ENCODE measurements at places on chromosomes 3 and 15.
A peak's percentile ranks its signal among the peaks of the same experiment; 100 is the strongest.

GRCh38 chr3:66033241-66034138 lies 5.2 kb downstream of the MAGI1 start:
- DNase-seq, result no peak

DNA sequence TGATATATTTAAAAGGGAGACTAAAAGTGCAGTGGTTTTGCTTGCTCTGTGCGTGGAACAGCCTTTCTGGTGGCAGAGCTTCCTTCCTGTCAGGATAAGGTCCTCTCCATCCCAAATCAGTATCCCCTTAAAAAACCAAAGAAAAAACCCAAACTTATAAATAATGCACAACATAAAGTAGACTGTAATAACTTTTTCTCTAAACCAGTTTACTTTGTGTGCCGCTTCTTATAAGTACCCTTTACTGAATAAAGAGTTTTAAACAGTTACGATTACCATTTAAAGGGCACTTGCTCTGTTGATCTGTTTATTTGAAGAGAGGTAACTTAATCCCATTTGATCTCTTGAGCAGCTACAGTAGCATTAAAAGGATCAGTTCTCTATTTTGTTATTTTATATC lies 2.5 kb downstream of the PIK3CA start:
- DNase-seq, result no peak

GRCh38 chr15:31870328-31871165 lies 159.8 kb upstream of the CHRNA7 start:
- DNase-seq, result peak; percentile 55

GRCh38 chr15:99732751-99733267 lies 428 bp downstream of the LYSMD4 start:
- DNase-seq, result no peak

DNA sequence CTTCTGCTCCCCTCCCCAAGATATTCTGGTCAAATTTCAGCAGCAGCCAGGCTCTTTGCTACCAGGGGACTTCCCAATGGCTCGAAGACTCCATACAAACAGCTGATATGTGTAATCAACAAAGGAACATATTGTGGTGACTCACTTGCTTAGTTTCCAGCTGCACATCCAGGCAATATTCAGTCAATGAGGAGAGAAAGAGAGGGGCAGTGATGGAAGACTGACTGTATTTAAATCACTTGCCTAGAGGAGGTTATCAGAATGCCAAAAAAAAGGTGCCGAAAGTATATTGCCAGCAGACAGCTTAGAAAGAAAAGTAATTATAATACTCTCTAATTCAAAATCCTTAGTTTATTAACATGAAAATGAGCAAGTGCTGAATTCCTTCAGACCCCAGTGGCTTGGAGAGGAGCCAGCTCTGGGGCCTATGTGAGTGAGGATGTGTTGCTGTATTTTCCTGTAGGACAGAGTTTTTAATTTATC lies 236.5 kb downstream of the LRTM1 start:
- no peak for DNase-seq

DNA sequence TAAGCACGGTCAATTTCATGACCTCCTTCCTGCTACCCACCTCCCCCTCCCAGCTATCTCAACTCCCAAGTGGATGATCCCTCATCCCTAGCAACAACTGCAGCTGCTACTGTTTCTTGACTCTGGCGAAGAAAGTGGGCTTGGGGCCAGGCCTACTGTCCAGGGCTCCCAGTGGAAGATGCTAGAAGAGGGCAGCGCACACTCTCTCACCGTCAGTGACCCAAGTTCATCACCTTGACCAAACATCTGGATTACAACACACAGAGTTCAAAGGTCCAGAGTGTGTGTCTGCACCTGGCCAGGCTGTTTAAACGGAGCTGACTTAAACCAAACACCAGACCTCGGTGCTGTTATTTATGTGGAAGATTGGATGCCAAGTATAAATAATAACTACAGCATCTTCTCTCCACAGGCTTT lies 385.6 kb downstream of the SHQ1 start:
- no peak for DNase-seq

- no peak for DNase-seq
These were observed 2.4 kb downstream of the NMNAT3 start for GRCh38 chr3:139675327-139675726.

GRCh38 chr3:71599416-71599815 lies 15.9 kb upstream of the FOXP1 start:
- no peak for DNase-seq

DNA sequence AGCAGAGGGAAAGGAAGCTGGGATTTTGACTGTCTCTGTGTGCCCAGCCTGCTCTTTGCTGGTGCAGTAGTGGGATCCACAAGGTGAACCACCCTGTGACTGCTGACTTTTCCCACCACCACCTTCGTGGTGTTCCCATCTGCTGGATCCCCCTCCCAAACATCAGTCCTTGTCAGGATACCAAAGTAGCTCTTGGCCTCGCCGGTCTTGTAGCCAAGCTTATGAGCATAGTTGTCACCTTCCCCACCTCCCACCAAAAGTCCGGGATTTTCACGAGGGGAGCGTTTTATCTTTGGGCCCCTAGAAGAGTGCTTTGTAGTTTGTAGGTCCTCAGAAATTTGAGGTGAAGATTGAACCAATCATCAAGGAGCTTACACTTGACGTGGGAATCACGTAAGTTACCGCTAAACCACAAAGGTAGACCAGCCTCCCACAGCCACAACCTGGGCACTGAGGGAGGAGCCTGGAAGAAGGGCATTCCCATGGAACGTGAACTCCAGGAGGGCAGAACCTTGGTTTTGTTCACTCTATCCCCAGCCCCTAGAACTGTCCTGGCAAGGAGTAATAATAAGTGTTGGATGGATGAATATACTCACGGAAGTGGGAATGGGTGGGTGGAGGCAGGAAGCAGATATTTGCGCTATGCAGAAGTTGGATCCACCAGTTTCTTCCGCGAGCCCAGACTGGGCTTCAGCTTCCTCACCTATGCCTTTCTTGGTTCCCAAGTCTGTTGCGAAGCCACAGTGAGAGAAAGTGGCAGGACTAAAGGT lies 814 bp upstream of the TEX264 start:
- no peak for DNase-seq

DNA sequence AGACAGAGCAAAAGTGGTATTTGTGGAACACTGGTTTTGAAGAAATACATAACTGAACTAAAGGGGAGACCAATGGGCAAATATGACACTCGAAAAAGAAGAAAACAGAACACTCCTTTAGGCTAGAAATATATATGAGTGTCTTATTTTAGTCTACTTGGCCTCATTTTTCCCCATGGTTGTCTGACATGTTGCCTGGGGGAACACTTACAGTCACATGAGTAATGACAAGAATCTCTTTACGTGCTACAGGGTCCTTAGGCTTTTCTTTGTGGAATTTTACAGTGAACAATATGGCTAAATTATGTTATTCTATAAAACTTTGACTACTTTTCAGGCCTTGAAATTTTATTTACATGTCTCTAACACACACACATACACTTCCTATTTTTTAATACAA lies 17.6 kb downstream of the METTL6 start:
- DNase-seq, result no peak

GRCh38 chr15:74397239-74398068 lies 30.0 kb upstream of the CYP11A1 start:
- DNase-seq, result no peak

GRCh38 chr3:179072100-179072438 lies 460 bp upstream of the ZMAT3 start:
- peak; percentile 5 for DNase-seq

DNA sequence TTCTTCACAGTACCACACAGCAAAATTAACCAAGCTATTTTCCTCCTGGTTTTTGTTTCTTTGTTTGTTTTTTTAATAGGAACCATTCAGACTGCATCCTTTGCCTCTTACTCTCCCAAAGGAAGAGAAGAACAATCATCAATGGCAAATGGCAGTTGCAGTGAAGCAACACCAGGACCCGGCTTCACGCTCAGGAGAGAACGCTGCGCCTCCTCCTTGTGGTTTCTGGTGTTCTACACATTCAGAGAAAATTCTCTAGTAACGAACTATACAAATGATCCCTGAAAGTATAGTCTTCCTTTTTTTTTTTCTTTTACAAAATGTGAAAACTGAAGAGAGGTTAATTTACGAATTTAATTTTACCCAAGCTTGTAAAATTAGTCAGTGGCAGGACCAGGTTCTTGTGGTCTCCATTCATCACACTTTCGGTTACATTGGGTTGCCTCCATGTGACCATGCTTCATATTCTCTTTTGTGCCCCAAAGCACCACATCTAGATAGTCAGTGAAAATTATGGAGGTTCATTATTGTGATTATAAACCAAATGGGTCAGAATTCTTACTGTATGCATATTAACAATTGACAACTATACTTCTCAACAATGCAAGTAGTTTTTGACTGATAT lies 10.6 kb upstream of the MINDY2 start:
- no peak for DNase-seq

DNA sequence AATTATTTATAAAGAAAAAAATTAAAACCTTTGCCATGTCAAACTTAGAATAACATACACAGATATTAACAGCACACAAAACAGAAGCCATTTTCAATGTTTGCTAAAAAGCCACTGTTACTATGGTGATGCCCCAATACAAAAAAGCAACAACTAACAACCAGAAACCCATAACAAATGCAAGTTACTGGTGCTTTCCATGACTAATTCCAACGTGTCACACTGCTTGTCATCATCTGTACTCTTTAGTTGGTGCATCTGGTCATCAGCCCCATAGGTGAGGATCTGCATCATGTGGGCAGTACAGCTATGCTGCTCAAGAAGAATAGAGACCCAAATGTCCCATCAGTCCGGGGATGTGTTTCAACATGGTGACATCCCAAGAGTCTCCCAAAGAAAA lies 52.8 kb downstream of the ATP8B4 start:
- no peak for DNase-seq

GRCh38 chr3:20051123-20051806 lies 11.0 kb downstream of the KAT2B start:
- DNase-seq, result no peak

GRCh38 chr3:54353946-54354345 lies 231.6 kb downstream of the CACNA2D3 start:
- no peak for DNase-seq

DNA sequence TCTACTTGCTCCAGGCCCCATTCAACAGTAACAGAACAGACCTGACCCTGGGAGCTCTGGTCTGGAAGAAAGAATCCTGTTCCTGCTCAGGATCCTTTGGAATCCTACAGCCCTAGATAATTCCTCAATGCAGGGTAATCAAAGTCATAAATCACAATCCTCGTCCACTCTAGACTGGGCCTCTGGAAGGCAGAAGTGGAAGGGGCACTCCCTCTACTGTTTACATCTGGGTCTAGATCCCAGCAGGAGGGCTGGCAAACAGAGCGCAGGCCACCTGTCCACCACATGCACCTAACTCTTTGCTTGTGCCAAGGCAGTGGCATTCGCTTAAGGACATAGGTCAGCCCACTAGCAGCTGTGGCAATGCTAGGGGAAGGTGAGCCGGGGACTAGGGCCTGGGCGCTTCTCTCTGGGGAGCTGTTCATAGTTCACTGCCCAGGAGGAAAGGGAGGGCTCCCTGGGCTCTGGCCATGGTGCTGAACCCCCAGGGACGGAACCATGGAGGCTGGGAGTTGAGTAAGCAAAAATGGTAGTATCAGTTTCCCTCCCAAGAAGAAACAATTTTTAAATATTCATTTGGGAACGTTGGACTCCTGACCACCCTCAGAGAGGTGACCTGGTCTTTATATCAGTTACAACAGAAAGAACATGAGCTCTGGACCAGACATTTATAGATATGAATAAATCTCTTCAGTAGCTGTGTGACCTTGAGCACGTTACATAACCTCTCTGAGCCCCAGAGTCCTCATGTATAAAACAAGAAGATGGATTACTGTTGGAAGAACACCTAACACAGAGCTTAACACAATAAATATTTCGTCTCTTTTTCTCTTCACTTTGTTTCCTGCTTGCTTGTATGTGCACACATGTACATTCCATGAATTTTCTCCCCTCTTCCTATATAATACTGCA lies 90.2 kb downstream of the NTRK3 start:
- no peak for DNase-seq

DNA sequence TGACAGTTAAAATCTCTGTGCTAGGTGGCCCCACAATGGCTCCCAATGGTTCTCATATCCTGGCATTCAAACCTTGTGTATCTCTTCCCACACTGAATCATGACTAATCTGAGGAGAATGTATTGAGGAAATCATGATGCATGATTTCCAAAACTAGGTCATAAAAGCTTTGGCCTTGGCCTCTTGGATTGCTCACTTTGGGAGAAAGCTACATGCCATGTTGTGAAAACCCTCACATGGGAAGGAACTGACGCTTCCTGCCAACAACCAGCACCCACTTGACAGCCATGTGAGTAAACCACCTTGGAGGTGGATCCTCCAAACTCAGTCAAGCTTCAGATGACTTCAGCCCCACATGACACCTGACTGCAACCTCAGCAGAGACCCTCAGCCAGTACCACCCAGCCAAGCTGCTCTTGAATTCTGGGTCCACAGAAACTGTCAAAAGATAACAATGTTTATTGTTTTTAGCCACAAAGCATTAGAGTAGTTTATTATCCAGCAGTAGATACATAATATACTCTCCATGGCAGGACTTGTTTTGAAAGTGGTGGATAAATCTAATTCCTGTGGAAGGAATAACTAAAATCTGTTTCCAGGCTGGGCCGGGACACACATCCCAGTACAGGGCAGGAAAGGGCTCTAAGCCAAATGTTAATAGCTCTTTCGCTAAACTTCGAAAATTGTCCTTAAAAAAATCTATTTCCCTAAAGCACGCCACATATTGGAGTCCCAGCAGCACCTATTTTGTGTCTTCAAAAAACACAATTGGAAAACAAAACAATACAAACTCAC lies 1.0 kb upstream of the ZNF620 start:
- no peak for DNase-seq

DNA sequence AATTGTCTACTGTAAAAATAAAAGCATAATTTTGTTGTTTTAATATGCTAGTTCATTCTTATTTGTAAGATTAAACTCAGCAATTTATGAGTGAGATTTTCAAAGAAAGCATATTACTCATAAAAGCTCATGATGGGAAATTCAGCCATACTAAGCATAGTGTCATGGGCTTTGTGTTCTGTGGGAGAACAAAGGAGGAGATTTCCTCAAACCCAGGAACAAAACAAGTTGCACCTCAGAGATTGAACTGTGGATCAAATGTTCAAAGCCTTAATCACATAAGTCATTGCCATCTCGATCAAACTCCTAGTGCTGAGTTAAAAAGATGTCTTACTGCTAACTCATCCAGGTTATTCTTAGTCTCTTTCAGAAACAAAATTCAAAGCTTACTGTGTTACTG lies 85.6 kb upstream of the PDZRN3 start:
- no peak for DNase-seq

DNA sequence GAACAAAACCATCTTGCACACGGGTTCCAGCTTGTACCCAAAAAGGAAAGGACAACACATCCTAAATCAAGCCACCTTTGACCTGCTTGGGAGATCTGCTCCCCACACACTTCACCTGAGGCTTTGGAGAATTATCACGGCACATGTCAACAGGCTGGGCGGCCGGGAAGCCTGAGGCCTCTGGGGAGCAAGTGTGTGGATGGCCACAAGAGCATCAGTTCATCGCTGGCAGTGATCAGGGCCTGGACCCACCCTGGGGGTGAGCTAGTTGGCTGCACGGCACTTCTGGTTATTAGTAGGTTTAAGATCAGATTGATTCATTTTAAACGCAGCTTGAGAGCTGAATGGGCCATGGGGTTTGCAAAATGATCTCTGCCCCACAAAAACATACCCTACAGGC lies 108.5 kb downstream of the CHSY1 start:
- no peak for DNase-seq

All from activated naive CD8-positive, alpha-beta T cell treated with anti-CD3 and anti-CD28 coated beads, Interleukin-2, amount 50 U/mL, for 16 hours (primary cell).